ENCODE measurements at places on chromosomes 12 and 14.

DNA sequence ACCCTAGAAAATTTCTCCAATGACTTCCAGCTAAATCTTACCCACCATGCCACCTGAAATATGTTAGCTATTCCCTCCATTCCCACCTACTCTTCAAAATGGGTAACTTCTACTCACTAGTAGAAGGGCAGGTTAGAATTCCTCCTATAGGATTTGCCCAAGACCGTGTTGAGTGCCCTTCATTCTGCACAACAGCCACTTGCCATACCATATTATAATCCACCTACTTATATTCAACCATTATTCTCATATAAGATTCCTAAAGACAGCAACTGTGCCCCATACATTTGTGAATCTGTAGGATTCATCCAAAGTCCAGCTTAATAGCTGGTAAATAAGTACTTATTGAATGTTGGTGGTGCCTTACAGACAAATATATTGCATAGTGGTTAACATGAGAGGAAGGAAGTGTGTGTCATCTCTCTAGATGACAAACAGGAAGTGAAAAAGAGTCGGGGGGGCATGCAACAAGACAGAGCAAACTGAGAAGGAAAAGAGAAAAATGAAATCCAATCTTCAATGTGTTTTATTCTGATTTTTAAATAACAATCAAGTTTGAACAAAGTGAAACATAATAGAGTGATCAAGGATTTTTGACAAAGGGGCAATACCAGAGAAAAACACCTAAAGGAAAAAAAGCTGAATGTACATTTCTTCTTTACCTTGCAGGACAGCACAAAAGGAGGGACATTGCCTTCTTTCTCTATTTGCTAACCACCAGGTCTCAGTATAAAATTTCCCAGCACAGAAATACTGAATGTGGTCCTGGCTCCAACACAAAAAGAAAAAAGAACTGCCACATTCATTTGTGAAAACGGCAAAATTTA is 389.3 kb upstream of the USP15 start:
- no peak for DNase-seq

DNA sequence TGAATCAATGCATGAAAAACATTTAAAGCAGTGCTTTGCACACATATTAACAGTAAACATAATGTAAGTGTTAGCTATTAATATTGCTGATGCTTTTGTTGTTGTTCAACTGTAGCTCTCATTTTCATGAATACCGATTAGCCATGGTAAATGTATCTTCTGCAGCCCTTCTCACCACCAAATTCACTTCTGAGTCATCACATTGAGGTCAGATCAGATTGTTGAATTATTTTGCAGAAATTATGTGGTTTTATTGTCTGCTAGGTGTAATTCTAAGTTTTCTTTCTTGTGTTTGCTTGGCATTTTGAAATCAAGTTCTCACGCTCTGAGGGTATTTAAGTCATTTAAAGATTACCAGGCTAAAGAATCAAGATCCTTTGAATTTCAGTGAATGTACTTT is 74.6 kb downstream of the AKAP6 start:
- no peak for DNase-seq

GRCh38 chr14:39492267-39492666 is 60.0 kb upstream of the FBXO33 start:
- no peak for DNase-seq

DNA sequence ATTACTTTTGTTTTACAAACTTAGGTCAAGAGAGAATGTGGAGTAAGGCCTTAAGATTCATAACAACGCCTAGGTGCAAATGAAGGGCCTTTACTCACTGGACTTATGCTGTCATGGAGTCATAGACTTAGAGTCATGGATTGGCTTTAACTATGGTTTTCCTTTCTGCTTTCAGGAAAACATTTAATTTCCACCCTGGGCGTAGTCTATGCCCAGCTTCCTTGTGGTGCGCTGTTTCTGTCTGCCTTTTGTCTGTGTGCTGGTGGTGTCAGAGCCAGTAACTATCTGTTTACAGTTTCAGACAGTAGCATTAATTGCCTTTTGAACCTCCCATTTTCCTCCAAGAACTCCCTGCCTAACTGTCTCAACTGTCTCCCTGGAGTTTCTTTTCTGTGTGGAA is 31.8 kb upstream of the COX6A1 start:
- no peak for DNase-seq

GRCh38 chr12:109734219-109735000 is 20.8 kb downstream of the FAM222A start:
- no peak for DNase-seq

DNA sequence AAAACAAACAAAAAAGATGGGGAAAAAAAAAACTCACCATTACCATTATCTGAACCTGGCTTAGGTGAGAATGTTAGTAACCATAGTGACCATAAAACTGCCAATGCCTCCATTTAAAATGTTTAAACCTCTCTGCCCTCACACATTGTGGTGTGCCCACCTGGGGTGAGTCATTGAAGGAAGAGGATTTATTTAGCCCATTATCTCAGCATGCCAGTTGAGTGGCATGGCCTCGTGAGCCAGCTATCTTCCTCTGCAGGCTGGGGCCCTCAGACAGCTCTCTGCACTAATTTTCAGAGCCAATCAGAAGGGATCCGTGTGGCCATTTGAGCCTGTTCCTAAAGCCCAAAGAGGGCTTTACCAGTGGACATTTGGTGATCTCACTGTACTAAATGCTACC is 81.8 kb upstream of the CCDC198 start:
- no peak for DNase-seq

DNA sequence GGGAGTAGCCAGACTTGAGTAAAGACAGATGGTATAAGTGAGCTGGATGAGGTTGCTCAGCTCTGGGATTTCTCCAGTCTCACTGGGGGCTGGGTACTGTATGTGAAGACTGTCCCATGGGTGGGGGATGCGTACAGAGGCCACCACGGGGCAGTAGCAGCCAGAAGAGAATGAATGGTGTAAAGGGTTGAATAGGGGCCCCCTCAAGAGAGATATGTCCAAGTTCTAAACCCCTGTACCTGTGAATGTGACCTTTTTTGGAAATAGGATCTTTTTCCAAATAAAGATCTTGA is 21.8 kb upstream of the BCDIN3D start:
- no peak for DNase-seq
